ENCODE measurements at places on chromosomes 1 and 21.
A peak's percentile ranks its signal among the peaks of the same experiment; 100 is the strongest.

DNA sequence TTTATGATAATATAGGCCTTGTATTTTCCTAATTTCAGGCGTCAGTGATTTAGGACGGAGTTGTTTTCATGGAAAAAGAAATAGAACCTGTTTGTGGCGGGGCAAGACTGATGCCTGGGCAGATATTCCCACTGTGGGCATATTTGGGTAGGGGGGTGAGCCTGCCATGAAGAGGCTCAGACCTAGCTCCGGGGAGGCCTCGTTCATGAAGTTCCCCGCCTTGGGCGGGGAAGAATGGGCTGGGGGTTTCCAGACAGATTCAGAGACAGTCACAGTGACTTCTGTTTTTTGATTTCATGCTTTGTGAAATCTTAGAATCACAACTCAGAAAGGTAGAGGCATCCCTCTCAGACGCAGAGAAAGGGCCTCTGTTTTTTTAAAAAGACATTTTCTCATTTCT, 36.1 kb downstream of the RUNX3 start:
- no peak for DNase-seq

DNA sequence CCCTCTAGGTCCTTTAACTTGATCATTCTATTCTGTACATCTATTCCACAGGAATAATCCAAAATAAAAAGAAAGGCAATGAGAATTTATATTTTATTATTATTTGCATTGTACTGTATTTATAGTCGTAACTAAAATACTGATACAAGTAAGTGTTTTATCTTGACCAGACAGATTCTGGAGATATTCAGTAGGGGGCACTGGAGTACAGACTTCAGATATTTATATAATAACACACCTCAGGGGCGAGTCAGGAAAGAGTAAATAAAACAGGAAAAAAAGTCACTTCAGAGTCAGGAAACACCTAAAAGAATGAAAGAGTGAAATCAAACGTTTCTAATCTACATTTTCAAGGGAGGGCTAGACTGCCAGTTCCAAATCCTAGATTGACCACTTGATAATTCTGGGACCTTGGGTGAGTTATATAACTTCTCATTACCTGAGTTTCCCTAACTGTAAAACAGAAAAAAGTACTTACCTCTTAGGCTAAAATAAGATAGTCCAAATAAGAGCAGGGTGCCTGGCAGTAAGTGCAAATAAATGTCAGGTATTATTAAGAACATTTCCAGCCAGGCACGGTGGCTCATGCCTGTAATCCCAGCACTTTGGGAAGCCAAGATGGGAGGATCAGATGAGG, 31.1 kb upstream of the MTF1 start:
- DNase-seq = peak; percentile 5

- no peak for DNase-seq
Observed at GRCh38 chr1:155120253-155120652, 7.4 kb upstream of the EFNA1 start.

DNA sequence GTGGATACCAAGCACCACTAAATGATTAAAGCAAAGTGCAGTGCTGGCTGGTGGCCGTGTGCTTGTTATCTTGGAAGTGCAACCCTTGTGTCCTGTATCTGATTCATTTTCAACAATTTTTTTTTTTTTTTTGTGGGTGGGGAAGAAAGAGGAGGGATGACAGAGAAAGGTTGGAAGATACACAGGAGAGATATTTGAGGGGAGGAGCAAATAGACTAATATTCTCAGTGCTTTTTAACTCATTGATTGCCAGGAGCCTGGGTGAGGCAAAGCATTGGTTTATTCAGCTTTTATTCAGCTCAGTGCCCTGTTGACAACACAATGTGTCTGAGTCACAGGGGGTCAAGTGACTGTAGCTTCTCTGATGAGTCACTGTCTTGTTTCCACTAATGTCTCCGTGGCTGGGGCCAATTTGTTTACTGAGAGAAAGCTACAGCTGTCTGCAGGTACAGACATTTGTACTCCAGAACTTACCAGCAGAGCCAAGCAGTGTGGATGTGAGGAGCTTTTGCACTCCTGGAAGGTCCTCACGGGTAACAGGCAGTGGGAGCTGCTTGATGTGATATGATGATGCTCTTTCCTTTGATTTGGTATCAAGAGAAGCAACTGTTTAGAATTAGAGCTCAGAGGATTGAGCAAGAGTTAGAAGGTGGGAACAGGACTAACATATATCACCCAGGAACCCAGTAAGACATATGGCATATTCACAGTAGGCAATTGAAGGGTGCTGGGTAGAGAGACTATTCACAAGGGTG, 23.6 kb upstream of the DNM3 start:
- DNase-seq = no peak

DNA sequence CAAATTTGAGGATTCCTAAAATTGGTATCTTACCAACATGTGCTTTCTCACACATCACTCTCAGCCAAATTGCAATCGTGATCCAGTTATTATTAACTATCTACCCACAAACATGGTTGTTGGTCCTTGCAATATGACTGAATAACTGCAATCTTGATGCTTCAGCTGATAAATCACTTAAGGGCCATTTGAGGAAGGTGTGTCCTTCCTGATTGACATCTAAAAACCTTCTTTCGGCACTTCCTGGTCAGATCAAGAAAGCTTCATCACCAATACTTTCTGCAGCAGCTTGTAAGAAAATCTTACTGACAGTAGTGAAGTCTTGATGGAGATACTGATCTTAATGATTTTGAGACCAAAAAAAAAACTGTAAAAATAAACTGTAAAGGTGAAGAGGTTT, 48.5 kb upstream of the KCTD3 start:
- no peak for DNase-seq

- no peak for DNase-seq
Observed at GRCh38 chr21:35045542-35046262, 3.4 kb downstream of the RUNX1 start.

DNA sequence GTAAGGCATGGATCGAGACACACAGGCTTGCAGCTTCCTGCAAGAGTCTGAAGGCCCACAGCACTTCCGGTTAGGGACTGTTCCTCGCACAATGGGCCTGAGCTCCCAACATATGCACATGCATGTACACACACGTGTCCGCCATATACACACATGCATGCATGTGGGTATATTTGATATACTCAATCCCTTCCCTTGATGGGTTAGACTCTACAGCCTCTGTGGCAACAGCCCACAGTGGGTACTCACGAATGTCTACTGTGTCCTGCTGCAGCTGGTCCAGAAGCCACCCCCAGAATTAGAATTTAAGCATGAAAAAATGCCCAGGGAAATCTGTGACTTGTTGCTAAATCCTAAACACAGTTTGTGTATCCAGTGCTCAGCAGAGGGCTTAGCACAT, 9.9 kb downstream of the F3 start:
- no peak for DNase-seq

DNA sequence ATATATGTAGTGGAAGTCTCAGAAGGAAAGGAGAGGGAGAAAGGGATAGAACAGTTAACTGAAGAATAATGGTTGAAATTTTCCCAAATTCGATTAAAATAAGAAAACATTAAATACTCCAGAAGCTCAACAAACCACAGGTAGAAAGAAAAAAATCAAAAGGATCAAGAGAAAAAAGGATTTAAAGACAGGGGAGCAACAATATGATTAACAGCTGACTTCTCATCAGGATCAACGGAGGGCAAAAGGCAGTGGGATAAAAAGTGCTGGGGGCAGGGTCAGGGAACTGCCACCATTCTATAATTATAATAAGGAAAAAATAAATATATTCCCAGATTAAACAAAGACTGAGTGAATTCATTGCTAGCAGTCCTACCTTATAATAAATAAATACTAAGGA, 55.3 kb downstream of the CDKN2C start:
- DNase-seq = no peak

DNA sequence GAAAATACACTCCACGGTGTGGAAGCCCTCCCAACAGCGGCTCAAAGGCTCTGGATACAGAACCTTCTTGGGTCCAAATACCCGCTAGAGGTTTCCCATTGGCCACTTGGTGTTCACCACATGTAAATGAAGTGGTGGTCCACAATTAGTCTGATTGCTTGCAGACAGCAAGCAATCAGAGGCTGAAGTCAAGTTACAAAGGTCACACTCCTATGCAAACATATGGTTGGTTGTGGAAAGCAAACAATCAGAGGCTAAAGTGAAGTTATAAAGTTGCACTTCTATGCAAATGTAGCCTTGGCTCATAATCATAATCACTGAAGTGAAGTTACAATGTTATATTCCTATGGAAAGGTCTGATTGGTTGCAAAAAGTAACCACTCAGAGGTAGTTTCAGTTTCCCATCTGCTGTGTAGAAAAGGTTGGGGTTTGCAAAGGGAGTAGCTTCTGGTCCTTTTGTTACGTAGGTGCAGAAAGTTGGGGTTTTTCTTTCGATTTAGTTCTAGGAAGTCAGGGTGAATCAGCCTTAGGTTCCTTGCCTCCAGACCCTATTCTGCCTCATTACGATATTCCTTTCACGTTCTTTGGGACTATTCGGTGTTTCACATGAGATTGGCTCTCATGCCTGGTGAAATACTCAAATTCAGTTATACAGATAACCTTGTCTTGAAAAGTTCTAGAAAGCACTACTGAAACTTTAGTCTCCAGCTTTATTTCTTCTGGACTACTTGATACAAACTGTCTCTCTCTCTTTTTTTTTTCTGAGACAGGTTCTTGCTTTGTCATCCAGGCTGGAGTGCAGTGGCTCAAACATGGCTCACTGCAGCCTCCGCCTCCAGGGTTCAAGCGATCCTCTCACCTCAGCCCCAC, 36.7 kb upstream of the MTF2 start:
- DNase-seq = no peak

DNA sequence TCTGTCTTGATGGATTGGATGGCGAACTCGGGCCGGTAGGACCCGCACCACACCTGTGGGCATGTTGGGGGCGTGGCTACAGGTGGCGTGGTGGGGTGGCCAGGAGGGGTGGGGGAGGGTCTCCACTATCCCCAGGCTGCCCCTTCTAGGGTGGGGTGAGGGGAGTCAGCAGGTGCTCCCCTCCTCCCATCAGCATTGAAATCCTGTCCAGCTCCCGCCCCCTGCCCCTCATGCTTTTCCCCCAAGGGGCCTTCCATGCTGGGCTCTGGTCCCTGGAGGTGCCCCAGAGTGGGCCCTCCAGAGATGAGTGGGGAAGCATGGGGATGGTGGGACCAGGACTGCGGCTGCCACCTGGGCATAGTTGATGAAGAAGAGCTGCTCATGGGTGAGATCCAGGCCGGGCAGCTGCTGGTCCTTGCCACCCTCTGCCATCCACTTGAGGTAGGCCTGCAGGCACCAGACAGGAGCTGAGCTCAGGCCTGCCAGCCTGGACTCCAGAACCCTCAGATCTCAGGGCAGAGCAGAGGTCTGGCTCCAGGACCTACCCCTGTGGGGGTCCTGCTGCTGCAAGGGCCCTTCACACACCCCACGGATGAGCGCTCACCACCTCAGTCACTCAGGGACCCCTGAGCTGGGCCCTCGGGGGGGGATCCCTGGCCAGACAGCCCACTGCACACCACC, 5.1 kb downstream of the PRXL2B start:
- no peak for DNase-seq

DNA sequence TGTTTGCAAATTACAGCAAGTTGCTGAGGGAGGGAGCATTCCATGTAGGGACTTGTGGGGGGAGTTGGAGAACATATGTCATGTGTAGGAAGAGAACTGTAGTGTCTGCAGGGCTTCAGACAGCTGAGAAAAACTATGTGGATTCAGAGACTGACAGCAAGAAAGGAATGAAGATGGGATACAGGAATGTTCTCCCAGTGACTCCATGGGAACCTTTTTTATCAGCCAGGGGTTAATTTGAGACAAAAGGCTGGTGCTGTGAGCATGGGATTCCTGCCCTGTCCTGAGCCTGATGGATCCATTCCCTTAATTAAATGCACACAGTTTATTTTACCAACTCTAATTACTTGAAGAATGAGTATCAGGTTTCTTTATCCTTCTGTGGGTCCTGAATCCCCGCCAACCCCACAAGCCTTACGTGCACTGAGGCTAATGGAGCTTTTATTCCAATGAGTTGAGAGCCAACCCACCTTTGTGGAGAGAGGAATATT, 26.5 kb upstream of the PLXNA2 start:
- DNase-seq = no peak

DNA sequence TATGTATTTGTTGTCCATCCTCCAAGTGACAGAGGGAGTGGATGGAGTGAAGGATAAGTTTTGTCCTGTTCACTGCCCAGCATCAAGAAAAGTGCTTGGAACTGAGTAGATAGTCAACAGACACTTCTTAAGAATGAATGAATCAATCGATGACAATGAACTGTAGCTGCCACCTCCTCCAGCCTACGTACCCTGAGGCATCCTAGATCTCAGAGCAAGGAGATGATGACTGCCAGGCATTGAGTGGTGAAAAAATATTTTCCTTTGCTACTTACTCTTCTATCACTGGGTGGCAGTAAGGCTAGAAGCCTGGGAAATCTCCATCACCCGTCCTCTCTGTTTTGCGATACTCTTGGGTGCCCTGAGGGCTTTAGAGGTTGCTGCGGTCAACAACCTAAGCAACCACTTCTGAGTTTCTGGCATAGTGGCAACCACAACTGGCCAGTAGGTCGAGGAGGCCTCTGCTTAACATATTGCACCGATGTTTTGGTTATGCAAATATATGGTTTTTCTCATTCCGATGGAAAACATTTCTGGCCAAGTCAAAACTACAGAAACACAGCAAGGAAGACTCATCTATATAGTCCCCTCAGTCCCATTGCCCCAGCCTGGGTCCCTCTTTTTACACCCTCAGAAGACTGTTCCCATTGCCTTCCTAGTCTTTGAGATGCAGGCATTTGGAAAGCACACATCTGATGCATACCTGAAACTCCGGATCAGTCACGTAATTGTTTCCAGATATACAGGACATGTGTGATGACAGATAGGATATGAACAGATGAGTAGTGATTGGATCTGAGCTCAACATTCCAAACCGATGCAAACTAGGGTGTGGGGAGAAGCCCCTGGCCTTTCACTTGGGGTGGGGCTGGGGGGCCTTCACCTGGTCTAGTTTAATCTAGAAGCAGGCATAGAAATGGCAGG, 136.8 kb downstream of the RUNX1 start:
- no peak for DNase-seq

DNA sequence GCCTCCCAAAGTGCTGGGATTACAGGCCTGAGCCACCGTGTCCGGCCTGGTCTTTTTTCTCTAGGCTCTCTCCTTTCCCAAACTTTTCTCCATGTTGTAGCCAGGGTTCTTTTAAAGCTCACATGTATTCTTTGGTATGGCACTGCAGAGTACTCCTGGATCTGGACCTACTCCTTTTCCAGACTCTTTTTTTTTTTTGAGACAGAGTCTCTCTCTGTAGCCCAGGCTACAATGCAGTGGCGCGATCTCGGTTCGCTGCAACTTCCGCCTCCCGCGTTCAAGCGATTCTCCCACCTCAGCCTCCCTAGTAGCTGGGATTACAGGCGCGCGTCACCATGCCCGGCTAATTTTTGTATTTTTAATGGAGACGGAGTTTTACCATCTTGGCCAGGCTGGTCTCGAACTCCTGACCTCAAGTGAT, 602 bp upstream of the MED18 start:
- no peak for DNase-seq

GRCh38 chr1:209368864-209369598, 214.5 kb upstream of the CAMK1G start:
- no peak for DNase-seq

DNA sequence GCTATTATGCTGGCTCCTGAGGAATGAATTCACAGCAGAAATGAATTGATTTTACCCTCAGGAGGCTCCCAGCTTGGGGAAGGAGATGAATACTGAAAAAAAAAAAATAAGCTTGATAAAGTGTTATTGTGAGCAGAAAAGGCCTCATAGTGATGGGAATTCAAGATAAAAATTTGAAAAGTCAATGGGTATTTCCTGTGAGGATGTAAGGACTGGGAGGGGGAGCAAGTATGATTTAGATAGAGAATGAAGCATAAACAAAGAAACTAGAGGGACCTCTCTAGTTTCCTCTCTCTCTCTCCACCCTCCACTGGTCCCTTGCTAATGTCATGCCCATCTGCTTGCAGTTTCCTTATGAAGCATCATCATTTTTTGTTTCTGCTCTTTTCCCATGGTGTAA, 439.0 kb upstream of the PLXNA2 start:
- DNase-seq = no peak

Measured in SW 1271 (cell line).